ENCODE measurements at places on chromosomes 2 and 18. TPM values are rescaled to one million over a fixed set of nuclear protein-coding genes. Genes with fewer than 3 reads are reported as not detected.

Gene CYP27C1
- not detected for total RNA-seq

GRCh38 chr2:101361121-101361520 is 26.2 kb downstream of the CREG2 start:
- no peak for DNase-seq

- DNase-seq: peak; percentile 31
Observed at GRCh38 chr2:70992945-70993853, 1.5 kb downstream of the TEX261 start.

Gene GNLY
- total RNA-seq: 1.9 TPM

GRCh38 chr18:79826966-79827365 is 29.2 kb downstream of the KCNG2 start:
- DNase-seq: no peak

- DNase-seq: no peak
Observed at GRCh38 chr2:170362871-170363631, 185.1 kb downstream of the MYO3B start.

DNA sequence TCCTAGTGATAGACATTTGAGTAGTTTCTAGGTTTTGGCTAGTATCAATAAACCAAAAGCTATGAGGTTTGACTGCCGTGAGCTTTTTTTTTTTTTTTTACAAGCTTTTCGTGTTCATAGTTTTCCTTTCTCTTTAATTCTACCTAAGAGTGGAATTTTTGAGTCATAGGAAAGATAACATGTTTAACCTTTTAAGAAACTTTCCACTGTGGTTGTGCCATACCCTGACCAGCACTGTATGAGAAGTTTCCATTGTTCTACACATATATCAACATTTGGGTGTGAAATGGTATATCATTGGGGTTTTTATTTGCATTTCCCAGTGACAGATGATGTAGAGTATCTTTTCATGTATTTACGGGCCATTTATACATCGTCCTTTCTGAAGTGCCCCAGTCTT is 31.7 kb downstream of the UBE2F start:
- no peak for DNase-seq

Gene SOWAHC
- total RNA-seq: 46.9 TPM

DNA sequence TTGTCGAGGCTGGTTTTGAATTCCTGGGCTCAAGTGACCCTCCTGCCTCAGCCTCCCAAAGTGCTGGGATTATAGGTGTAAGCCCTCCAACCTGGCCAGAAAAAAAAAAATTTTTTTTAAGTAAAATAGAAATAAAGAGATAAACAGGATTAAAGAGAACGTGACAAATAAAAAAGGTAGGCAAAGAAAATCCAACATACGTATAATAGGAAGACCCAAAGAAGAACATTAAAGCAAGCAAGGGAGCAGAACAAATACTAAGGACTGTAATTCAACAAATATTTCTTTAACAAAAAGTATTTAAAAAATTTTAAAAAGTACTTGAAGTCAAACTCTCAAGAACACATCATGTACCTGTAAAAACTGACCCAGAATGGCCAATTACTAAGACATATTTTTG is 56.4 kb downstream of the PTPN2 start:
- no peak for DNase-seq

Gene MERTK
- total RNA-seq: 18.3 TPM

Gene TGIF1
- 40.5 TPM for total RNA-seq

GRCh38 chr2:198545411-198545810 is 741.0 kb downstream of the PLCL1 start:
- DNase-seq: no peak

GRCh38 chr2:112924821-112925220 is 13.9 kb downstream of the IL37 start:
- DNase-seq: no peak

- DNase-seq: no peak
Observed at GRCh38 chr2:118848381-118849225, 1.2 kb upstream of the EN1 start.

Gene SKOR2
- total RNA-seq: not detected

GRCh38 chr2:104476563-104476988 is 377.3 kb upstream of the POU3F3 start:
- no peak for DNase-seq

Gene PCARE
- total RNA-seq: not detected

DNA sequence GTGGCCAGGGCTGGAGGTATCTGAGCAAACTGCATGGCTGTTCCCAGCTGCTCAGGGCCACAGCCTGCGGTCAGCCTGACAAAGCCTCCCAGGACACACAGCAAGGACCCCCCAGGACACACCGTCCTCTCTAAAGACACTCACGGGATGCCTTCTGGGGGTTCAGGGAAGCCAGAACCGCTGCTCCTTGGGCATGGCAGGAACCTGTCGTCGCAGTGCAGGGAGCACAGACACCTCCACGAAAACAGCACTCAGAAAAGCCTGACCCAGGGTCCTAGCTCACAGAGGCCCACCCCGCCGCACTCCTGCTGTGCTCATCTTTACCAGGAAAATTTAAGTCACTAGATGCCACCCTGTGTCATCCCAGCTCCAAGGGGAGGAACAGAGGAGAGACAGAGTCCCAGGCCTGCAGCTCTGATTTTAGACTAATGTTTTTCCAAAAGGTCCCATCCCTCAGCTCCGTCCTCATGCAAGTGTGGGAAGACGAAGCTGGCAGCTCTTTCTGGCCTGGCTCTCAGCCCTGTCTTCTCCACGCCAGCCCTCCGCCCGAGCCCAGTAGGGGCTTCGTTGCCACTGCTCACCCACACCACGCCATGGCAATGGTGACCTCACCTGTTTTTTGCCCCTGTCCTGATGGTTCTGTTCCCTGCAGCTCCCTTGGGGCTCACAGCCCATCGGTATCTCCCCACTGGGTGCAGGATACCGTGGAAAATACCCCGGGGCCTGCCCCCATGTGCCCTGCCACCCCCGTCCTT is 23.9 kb upstream of the SLC66A3 start:
- DNase-seq: no peak

DNA sequence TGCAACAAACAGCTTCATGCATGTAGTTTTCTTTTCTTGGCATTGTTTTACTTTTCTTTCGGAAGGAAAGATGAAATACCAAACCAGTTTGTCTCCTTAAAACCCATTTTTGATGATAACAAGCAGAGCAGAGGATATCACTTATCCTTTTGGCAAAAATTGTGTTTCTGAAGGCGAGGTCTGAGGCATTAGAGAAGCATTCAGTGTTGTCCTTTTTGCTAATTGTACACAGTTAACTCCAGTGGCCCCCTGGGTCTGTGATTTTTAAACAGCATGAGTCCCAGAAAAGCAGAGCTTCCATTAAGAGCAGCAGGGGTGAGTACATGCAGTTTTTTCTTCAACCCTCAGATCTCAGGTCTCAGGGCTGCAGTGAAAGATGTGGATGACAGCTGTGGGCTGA is 41.3 kb downstream of the TTC39C start:
- DNase-seq: no peak

Gene RAX
- not detected for total RNA-seq

DNA sequence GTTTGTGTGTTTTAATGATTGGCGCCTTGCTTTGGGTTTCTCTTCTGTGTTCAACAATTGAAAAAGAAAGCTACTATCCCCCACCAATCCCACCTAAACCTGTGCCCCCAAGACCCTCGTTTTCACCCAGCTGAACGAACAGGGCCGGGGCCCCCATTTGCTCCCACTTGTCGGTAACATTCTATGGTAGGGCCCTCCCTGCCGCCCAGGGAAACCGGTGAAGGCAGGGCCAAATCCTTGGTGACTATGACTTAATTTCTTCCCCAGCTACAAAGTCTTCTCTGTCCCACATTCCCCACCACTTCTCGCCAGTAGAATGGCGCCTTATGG is 598 bp upstream of the SNRNP200 start:
- no peak for DNase-seq

DNA sequence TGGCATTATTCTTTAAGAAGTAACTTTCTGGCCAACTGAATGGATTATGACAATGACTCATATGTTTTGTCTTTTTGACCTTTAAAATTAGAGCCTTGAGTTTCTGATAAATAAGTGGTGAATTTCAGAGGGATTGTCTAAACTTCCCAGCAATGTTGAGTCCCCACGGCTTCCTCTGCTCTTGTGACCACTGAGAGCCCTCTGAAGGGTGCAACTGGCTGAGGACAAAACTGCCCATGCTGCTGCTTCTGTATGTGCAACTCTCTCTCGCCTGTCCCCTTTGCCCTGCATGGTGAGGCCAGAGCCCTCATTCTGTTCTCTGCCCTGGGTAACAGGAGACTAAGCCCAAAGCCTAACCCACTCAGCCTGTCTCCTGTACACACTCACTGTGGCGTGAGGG is 52.7 kb upstream of the SLC14A1 start:
- no peak for DNase-seq

DNA sequence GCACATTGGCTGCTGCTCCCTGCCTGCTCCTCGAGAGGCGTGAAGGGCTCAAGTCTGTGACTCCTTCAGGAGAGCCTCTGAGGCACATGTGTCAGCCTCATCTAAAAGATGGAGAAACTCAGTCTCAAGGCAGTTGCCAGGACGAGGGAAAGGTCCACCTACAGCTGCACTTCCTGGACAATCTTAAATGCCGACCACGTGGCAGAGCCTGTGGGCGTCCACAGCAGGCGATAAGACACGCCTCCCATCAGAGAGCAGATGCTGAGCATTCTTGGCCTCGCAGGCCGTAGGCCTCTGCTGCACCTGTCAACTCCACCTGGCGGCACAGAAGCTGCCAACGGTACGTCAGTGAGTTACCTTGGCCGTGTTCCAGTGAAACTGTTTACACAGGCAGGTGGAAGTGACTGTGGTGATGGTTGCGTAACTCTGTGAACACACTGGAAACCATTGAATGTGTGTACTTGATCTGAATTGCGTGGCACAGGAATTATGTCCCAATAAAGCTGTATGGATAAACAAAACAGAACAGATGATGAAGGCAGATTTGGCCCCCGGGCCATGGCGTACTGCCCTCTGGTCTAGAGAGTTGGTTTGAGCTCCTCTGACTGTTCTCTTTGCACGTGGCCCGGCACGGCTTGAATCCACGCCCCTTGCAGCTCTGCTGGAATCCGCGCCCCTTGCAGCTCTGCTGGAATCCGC is 114.5 kb downstream of the RNF144A start:
- DNase-seq: peak; percentile 82

DNA sequence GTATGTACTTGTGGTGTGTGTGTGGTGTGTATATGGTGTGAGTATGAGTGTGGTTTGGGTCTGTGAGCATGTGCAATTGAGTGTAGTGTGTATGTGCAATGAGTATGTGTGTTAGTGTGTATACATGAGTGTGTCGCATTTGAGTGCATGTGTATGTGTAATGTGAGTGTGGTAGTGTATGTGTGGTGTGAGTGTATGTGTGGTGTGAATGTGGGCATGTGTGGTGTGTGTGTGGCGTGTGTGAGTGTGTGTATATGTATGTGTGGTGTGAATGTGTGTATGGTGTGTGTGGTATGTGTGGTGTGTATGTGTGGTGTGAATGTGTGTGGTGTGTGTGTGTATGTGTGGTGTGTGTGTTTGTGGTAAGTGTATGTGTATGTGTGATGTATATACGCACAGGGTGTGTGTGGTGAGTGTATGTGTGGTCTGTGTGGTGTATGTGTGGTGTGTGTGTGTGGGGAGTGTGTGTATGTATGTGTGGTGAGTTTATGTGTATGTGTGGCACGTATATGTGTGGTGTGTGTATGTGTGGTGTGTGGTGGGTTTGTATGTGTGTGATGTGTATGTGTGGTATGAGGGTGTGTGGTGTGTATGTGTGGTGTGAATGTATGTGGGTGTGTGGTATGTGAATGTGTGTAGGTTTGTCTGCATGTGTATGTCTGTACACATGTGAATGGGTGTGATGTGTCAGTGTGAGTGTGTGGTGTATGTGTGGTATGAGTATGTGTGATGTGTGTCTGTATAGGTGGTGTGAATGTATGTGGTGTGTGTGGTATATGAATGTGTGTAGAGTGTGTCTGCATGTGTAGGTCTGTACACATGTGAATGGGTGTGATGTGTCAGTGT is 123.4 kb downstream of the DOCK10 start:
- no peak for DNase-seq

DNA sequence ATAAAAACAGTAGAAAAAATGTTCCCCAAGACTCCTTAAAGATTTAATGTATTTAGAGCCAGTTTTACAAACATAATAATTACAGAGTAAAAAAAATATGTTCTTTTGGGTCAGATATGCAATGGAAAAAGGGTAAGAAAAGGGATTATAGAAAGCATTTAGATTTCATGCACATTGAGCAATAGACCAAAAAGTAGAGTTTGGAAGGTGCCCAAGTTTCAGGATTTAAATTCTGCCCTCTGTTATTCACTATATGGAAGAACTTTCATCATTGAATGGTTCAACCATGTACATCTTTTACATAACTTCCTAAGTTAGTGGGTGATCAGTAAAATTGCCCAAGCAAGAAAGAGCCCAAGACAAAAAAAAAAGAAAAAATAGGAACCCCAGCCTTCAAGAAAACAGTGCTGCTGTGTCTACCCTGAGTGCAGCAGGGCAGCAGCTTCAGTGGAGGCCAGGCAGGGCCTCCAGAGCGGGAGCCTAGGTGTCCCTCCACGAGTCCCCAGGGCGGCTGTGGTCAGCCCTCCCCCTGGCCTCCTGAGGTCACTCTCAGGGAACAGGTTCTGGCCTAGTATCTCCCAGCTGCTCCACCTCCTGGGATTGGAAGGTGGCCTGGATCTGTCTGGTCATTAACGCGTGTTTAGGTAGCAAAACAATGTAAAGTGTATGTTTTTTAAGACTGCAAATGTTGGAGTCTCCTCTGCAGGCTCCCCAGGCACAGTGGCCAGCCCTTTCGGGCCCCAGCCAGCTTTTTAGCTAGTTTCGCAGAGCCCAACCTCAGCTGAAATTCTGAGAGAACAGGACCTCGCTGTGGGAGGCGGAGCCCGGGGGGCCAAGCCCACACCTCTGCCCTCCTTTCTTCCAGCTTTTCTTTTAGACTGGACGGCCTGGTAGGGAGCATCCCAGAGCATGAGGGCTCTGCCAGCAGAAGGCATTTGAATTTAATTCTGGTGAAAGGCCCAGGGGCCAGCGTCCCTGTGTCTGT is 77.3 kb downstream of the TEX51 start:
- DNase-seq: no peak

- DNase-seq: no peak
Observed at GRCh38 chr2:8551622-8552074, 130.2 kb upstream of the ID2 start.

DNA sequence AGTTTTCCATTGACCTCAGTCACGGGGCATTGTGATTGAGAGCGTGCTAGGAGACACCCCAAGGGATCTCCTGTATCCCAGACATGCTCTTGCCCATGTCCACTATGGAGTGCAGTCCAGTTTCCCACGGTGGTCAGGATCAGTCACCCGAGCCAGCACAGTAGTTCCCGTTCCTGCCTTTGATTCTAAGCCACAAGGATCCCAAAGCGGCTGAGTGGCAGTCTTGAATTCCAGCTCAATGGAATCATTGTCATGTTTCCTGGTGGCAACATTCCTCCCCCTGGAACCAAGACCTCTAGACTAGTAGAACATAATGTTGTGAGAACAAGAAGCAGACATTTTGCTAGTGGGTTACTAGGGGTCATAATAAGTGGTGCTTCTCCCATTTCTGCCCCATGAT is 154.3 kb downstream of the SEPTIN10 start:
- no peak for DNase-seq

- no peak for DNase-seq
Observed at GRCh38 chr2:96083064-96083939, 33.1 kb downstream of the ADRA2B start.

Gene SIX3
- total RNA-seq: not detected

Measured in right lobe of liver (tissue), 6 donors.